ENCODE measurements at places on chromosomes 5 and 9.
A peak's percentile ranks its signal among the peaks of the same experiment; 100 is the strongest.

DNA sequence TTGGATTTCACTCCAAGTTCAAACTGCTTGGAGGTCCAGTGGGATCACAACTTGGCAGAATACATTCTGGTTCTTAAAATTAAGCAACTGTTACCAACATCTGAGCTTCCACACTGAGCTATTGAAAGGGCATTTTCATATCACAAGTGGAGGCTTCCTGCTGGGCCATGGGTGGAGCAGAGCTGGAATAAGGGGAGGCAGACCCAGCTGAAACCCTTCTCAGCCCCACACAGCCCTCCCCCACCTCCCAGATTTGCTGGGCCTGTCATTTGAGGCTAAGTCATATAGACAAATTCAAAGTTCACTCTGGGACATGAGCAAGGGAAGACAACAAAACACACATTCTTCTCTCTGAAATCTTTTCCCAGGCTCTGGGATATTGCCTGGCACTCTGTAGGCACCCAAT lies 79.9 kb downstream of the ACTL7B start:
- DNase-seq = no peak

DNA sequence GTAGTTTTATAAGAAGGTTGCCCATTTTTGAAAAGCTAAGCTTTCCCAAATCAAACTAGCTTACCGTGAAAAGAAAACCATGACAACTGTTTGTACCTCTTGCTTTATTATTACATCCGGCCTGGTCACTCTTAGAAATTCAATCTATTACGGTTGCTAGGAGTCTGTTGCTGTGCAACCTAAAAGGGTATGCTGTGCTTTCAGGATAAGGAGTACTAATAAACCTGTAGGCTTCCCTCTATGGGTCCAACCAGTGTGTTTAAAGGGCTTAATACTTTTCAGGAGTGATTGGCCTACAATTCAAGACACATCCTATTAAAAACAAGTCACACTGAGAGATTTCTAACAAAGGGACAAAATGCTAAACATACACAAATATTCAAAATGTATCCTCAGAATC lies 27.1 kb downstream of the RFX3 start:
- DNase-seq = no peak

DNA sequence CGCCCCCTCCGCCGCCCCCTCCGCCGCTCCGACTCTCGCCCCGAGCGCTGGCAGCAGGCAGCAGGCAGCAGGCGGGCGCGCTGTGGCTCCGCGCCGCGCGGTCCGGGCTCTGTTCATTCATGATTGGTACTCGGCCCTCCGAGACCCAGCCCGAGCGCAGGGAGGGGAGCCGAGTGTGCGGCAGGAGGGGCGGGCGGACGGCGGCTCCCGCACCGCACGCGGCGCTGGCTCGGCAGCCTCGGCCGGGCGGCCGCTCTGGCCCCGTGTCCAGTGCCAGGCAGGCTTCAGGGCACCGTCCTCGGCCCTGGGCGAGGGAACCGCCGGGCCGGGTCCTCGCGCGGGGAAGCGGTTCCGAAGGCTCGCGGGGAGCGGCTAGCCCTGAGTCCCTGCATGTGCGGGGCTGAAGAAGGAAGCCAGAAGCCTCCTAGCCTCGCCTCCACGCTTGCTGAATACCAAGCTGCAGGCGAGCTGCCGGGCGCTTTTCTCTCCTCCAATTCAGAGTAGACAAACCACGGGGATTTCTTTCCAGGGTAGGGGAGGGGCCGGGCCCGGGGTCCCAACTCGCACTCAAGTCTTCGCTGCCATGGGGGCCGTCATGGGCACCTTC lies at the start of gene KCNIP1:
TSS of gene KCNIP1 (plus strand) at position 31 of the 607 bp plus-strand sequence.
- peak; percentile 45 for DNase-seq

- DNase-seq = no peak
These were observed 33.6 kb downstream of the COL15A1 start for GRCh38 chr9:98977246-98977714.

- DNase-seq = no peak
These were observed 12.8 kb upstream of the FBXL7 start for GRCh38 chr5:15487228-15487627.

- DNase-seq = no peak
These were observed 193.5 kb downstream of the ACTL7B start for GRCh38 chr9:108662091-108662875.

- DNase-seq = no peak
These were observed 72.4 kb downstream of the TEK start for GRCh38 chr9:27181381-27181780.

- peak; percentile 8 for DNase-seq
These were observed 558 bp upstream of the SMAD5 start for GRCh38 chr5:136132087-136132486.

- DNase-seq = no peak
These were observed 10.6 kb upstream of the ANGPTL2 start for GRCh38 chr9:127132921-127133647.

DNA sequence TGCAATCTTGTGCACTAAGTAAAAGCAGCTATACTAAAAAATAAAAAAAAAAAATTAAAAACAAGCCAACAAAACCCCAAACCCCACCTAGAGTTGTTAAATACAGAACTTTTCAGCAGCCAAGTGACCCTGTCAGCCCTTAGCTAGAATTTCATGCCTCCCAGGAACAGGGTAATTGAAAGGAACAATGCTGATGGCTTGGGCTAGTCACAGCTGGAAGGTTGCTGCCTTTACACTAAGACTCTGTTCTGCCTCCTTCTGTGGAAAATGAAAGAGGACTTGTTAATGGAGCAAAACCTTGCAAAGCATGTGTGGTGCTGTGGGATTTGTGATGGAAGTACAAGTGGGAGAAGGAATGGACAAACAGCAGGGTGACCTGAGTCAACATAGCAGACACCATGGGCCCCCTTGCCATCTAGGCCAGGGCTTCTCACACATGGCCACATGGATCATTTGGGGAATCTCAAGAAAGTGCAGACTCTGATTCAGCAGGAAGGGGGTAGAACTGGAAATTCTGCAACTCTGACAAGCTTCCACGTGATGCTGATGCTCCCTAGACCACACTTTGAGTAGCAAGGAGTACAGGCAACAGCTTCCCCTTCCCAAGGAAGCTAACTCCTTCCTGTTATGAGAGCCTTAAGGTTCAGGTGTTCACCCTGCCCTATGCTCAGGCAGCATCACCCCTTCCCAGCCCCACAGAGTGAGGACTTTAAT lies 14.9 kb upstream of the TMEM252 start:
- peak; percentile 15 for DNase-seq

- DNase-seq = no peak
These were observed 1093.6 kb downstream of the CDH9 start for GRCh38 chr5:25944786-25945185.

DNA sequence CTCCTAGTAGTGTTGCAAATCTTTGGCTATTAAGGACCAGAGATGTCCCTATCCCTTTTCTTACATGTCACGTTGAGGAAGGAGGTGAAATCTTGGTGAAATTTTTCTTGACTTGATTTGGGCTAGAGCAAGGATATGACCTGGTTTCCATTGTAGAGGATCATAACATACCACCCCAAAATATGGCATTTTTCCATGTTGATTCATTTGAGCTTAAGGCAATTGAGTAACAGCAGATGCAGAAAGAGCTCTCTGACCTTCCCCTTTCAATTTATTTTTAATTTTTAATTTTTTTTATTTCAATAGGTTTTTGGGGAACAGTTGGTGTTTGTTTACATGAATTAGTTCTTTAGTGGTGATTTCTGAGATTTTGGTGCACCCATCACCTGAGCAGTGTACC lies 61.2 kb upstream of the MAP1B start:
- DNase-seq = no peak

DNA sequence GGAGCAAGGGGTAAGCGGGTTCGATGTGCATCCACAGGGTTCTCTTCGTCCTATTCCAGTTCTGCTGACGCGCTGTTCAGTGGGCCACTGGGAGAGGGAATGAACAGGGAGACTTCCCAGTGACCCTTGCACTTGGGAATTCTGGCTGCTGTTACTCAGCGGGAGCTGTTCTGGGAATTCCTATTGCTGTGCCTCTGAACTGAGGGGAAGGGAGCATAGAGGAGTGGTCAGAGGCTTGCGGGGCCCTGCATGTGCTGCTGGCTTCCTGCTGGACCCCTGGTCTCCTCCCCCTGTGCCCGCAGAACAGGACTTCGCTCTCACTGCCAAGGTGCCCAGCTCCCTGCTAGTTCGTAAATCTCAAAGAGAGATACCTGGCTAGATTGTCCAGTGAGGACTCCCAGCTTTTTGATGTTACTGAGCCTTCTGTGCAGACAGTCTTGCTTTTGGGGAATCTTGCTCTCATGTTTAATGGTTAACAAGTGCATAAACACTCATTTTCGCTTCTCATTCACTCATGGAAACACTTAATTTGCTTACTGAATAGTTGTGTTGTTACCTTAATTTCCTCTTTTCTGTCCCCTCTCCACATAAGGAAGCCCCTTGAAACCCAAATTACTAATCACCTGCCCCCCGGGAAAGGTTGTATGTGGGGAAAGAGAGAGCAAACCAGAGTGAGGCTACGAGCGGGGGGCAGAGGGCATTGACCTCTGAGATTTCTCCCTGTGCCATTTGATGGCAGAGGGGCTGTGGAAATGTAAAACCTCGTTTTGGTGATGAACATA lies 5.9 kb downstream of the TRIO start:
- no peak for DNase-seq

DNA sequence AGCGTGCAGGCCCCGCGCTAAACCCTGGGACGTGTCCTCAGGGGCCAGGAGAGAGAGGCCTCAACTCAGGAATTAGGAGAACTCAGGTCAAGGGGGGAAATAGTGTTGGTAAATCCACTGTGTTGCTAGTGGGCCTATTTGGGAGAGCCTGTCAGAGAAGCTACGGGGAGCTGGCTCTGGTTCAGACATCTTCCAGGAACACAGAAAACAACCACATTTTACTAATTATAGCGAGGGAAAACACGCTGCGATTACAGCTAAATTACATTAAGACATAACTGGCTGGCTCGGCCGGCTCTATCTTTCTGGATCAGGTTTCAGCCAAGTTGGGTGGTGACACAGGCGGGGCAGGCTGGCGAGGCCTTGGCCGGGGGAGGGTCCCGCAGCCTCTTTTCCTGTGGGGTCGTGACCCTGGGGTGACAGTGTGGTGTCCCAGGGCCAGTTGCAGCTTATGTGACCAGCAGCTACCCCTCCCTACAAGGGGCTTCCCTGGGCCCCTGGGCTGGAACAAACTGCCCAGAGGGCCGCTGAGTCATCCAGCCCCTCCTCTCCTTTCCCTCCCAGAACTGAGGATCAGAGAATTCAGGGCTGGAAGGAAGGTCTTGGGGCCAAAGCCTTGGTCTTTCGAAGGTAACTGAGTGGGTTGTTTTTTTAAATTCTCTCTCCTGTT lies 75.1 kb downstream of the FGF18 start:
- DNase-seq = peak; percentile 67

- no peak for DNase-seq
These were observed 47.6 kb downstream of the PRRC2B start for GRCh38 chr9:131441441-131441840.

DNA sequence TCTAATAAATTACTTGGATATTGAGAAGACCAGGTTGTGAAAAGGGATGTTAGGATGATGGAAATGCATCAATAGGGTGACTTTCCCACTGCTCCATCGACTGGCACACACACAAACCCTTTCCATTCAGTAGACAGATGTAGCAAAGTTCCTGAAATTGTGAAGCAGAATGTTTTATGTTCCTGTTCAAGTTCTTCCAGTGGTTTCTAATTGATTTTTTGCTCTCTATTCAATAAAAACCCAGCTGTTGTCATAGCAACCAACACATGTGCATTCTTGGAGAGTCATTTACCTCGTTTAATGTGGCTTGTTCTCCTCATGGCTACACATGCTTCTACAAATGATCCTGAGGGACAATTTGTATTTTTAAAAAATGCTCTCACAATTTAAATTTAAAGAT lies 244.6 kb downstream of the RAB3C start:
- DNase-seq = no peak

- no peak for DNase-seq
These were observed 95.1 kb downstream of the DAPK1 start for GRCh38 chr9:87592554-87593358.

- no peak for DNase-seq
These were observed 81.4 kb downstream of the RASEF start for GRCh38 chr9:82981552-82981951.

DNA sequence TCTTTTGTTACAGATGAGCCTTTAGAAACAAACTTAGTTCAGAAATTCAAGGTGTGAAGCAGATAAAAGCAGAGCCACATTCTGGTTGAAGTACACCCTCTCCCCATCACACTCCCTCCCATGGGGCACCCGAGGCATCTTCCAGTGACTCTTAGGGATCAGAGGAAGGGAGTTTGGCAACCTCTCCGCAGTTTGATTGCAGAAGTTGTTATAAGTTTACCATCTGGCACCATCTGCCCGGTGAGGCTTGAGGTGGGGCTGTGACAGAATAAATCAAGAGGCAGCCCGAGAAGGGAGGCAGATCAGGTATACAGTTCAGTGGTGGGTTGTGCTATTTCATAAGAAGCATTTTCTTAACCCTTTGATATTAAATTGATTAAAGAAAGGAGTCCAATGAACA lies 458.6 kb upstream of the CLINT1 start:
- no peak for DNase-seq

DNA sequence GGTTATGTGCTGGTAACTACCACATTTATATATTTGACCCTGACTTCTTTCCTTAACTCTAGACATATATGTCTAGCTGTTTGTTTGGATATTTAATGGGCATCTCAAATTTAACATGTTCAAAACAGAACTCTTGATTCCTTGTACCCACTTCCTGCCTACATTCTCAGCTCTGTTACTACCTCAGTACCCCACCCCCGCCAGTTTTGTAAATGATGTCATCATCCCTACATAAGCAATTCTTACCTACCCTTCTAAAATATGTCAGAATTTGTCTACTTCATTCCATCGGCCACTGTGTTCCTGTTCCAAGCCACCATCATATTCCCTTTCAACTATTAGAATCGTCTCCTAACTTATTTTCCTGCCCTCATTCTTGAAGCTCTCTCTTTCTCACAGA lies 4.8 kb downstream of the RAD50 start:
- DNase-seq = no peak

- DNase-seq = no peak
These were observed 33.5 kb downstream of the SPEF2 start for GRCh38 chr5:35651002-35651756.

DNA sequence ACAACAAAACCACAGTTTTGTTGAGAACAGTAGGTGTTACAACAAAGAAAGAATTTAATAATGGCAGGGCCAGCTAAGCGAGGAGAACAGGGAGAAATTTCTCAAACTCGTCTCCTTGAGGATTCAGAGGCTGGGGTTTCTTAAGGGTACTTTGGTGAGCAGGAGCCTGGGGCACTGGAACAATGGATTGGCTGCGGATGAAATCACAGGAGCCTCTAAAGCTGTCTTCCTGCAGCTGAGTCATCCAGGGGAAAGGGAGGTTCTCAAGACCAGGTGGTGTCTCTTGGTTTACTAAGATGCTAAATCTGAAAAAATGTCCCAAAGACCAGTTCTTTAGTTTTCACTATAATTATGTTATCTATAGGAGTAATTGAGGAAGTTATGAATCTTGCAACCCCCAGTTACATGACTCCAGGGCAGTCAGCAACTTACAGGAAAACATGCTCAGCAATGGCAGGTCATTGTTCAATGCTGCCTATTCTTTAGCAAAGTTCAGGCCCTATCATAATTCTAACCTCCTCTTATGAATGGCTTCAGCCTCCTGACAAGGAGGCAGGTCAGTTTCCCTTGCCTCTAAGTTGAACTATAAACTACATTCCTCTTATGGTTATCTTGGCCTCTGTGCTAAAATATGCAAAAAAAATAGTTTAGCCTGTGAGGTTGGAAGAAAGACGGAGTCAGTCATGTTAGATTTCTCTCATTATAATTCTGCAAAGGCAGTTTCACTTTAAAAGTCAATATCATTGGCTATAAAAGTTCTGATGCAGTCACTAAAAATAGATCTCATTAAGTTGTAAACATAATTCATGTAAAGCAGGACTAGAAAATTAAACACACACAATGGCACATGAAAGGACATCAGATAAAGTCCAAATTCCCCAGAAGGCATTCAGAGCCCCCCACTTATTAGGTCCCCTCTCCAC lies 63.3 kb upstream of the CKS2 start:
- DNase-seq = no peak
